GM12892 (cell line): ENCODE measurements at places on chromosomes 2 and 18.

- DNase-seq = no peak
Measured at GRCh38 chr2:23589739-23590138, 204.8 kb downstream of the KLHL29 start.

DNA sequence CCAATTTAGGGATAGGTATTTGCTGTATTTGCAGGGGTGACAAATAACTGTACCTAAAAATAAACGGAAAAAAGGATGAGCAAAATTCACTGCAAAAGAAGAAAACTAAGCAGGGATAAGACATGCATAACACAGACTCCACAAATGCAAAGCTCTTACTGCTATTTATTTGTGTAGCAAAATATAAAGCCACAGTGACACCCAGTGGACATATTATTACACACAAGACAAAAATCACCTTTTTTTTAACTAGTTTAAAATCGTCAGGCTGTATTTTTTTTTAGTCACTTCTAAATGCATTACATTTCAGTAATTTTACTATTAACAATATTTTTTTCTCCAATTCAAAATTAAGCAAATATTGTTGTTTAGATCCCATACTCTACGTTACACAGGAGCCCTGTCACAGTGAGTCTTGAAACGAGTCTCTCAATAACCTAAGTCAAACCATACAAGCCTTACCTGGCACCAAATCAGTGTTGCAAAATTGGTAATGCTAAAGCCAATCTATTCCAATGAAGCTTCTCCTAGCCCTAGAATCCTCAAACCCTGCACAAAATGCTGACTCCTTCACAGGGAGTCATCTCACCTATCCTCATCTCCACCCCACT, 23.7 kb downstream of the METTL4 start:
- DNase-seq = no peak

GRCh38 chr2:36775806-36776205, 79.3 kb downstream of the VIT start:
- no peak for DNase-seq

GRCh38 chr2:85783796-85784195, 30.0 kb downstream of the ATOH8 start:
- DNase-seq = no peak

DNA sequence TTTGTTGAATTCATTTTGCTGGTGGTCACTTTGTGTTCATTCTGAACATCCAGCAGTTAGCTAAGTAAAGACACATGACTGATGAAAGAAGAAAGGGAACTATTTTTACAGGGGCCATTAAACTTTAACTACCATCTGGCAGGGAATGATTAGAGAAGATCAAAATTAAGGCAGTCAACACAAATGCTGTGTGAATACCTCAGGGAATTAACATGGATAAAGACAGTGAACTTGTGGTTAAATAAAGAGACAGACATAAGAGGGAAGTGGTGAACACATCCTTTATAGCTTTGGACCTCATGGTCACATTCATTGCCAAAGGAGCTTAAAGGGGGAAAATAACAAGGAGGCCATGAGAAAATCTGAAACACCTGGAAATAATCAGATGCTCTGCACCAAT, 52.6 kb upstream of the ATP5MC3 start:
- DNase-seq = no peak

DNA sequence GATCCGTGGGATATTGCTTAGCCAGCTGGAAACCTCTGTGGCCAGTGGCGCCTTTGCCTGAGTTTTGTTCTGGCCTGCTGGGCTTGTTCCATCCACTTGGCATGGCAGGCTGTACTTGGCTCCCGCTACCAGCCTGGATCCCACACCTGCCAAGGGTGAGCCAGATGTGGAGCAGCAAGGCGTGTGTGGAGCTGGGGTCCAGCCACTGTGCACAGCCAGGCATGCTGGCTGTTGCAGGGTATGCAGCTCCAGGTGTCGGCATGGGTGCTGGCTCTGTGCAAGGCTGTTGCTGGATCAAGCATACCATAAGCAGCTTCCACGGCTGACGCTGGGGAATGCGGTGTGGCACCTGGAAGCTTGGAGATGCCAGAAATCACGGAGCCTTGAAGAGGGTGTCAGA, 34.5 kb downstream of the PTPN4 start:
- no peak for DNase-seq

GRCh38 chr2:48479915-48480314, 50.0 kb upstream of the STON1 start:
- no peak for DNase-seq

- DNase-seq = no peak
Measured at GRCh38 chr18:33316146-33316587, 124.4 kb downstream of the CCDC178 start.

GRCh38 chr18:598124-598589, 1.4 kb downstream of the CLUL1 start:
- no peak for DNase-seq

GRCh38 chr2:135164431-135164830, 112.3 kb downstream of the RAB3GAP1 start:
- DNase-seq = no peak

GRCh38 chr2:763766-764525, 86.7 kb upstream of the TMEM18 start:
- no peak for DNase-seq

GRCh38 chr2:75655861-75656260, 9.3 kb downstream of the MRPL19 start:
- DNase-seq = no peak

DNA sequence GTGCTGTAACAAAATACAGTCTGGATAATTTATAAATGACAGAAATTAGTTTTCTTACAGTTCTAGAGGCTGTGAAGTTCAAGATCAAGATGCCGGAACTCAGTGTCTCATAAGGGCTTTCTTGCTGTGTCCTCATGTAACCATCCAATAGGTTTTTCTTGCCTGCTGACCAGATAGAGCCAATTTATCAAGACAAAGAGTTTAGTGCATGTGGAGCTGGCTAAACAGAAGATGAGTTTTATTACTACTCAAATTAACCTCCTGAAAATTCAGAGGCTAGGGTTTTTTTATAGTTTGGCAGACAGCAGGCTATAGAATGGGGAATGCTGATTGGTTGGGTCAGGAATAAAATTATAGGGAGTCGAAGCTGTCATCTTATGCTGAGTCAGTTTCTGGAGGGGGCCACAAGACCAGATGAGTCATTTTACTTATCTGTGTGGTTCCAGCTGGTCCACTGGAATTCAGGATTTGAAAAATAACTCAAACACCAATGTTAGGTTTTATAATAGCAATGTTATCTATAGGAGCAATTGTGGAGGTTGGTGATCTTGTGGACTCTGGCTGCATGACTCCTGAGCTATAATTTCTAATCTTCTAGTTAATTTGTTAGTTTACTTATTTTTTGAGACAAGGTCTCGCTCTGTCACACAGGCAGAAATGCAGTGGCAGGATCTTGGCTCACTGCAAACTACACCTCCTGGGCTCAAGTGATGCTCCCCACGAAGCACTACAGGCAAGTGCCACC, 3.2 kb upstream of the PDK1 start:
- DNase-seq = no peak

GRCh38 chr18:68873003-68873402, 75.1 kb downstream of the CCDC102B start:
- no peak for DNase-seq

DNA sequence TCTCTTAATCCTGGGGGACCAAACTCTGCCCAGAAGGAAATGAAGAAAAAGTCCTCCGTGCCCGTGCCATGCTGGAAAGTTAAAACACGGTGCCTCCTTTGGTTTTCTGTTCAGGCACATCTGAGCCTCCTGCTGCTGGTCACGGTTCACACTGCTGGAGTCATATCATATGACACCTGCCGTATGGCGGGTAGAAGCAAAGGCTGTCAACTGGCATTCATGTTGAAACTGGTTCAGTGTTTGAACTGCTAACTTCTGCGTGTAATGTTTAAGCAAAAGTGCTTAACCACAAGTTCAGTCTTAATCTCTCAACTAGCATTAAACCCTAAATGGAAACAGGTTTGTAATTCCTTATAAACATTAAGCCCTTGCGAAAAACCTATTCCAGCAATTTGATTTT, 3.1 kb downstream of the STK39 start:
- no peak for DNase-seq

DNA sequence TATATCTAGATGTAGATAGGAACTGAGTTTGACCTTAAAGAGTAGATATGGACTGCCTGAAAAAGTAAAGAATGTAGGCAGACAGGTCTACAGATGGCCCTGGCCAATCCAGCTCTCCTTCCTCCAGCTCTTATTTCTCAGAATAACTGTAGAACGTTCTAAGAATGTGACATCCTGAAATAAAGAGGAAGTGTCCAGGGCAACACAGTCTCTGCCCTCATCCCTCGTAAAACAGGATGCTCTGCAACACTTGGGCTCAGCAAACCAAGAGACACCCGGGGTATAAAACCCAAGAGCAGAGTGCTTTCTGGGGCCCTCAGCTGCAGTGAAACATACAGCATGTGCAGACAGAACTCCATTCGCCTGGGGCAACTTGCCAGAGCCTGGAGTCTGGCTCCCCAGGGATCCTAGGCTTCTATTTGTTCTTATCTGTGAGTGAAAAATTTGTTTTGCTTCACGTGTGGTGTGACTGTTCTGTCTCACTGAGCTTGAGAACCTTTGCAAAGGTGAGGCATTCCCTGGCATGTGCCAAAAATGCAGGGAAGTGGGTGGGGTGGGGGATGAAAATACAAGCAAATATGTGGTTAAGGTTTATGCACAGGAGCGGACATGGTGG, 401.0 kb downstream of the SETBP1 start:
- DNase-seq = no peak

GRCh38 chr18:55236150-55236931, 277.1 kb upstream of the CCDC68 start:
- no peak for DNase-seq

DNA sequence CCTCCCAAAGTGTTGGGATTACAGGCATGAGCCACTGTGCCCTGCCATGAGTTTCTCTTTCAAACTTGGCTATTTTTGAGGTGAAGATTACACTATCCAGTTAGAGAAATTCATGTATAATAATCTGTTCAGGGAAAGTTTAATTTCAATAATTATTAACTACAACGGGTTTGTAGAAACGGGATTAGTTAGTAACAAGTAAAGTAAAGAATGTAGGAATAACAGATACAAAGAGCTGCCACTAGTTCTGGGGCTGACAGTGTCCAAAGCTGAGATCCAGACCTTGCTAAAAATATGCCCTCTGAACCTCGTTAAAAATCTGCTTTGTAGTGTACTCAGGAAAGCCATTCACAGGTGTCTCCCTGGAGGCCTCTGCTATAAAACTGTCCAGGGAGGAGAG, 16.9 kb downstream of the SFTPB start:
- DNase-seq = no peak

DNA sequence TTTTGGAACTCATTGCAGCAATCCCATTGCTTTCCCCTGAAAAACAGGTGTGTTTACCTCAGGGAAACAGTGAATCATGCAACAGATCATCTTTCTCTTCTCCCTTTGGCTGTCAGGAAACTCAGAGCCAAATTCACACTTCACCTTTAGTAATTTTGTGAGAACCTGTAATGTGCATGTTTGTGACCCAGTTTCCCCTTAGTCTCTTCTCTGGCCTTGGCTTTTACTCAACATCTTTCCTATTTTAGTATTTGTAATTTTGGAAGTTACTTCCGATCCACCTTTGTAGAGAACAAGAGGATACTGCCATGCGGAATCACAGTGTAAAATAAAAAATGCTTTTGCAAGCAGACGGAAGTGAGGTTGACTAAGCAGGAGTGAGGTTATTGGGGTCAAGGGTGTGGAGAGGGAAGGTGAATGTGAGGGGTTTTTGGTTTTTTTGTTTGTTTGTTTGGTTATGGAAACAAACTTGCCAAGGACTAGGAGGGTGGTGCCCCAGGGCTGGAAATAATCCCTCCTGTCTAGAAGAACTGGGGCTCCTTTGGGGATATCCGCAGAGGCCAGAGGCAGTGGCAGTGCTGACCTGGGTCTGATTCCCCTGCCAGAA, 14.0 kb downstream of the ASPRV1 start:
- no peak for DNase-seq

DNA sequence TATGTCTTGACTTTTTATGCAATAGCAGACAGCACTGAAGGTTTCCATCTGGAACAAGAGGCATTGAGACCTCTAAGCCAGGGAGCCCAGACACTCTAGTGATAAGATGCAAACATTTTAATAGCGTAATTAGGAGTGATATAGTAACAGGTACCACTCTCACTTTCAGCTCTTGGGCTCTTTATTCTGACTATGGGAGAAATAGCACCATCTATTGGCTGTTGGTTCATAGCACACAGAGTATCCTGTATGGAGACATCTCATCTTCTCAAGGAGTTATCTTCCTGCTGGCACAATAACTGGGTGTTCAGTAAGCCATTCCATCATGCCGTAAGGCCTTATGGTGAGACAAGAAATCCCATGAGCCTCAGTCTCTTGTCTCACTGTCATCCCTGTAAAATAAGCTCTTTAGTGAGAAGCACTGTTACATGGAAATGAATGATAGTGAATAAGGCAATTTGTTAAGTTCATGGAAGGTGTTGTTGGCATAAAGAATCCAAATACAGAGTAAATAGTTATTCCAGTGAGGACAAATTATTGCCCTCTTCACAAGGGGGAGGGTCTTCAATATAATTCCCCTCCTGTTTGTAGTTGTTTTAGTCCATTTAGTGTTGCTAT, 48.3 kb downstream of the THUMPD2 start:
- no peak for DNase-seq

- DNase-seq = no peak
Measured at GRCh38 chr2:2847209-2847676, 516.2 kb upstream of the MYT1L start.

GRCh38 chr2:157056200-157056676, 201.3 kb upstream of the GALNT5 start:
- DNase-seq = no peak

GRCh38 chr2:130307850-130308249, 34.8 kb upstream of the IMP4 start:
- DNase-seq = no peak

DNA sequence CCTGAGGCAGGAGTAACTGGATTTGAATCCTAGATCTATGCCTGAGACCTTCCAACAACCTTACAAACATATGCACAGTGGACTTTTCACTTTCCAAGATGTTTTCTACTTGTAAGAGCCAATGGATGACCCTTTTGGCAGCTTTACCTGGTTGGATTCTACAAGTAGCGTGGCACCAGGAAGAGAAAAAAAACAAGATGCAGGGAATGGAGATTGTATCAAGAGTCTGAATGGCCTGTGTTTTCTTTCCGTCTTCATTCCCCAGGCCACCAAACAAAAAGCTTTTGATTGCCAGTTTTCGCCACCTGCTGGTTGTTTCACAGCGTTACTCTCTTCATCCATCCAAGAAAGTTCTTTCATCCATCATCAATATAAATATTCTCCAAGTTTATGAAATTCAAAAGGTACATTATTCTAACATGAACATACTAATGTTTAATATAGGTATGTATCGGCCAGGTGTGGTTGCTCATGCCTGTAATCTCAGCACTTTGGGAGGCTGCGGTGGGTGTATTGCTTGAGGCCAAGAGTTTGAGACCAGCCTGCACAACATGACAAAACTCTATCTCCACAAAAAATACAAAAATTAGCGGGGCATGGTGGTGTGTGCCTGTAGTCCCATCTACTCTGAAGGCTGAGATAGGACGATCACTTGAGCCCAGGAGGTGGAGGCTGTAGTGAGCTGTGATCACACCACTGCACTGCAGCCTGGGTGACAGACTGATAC, 3.5 kb upstream of the BCL2 start:
- DNase-seq = no peak

DNA sequence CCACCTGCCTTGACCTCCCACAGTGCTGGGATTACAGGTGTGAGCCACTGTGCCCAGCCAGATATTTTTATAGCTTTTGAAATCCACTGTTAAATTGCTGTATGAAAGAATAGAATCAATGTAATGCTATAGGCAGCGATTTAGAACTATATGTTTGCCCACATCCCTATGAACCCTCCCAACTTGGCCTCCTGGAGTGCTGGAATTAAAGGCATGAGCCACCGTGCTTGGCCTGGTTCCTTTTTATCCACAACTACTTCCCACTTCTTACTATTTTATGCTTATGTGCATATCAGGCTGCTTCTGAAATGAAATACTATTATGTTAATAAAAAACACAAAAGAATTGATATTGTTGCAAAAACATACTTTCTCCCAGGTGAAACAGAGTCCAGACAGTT, 11.6 kb upstream of the PTPN2 start:
- DNase-seq = no peak
